Activated CD8-positive, alpha-beta memory T cell treated with anti-CD3 and anti-CD28 coated beads for 4 hours (primary cell): ENCODE measurements at places on chromosomes 3 and 15.

GRCh38 chr3:107641572-107642307 is 119.0 kb downstream of the BBX start:
- DNase-seq, result no peak

GRCh38 chr3:152910211-152910610 is 75.3 kb downstream of the P2RY1 start:
- DNase-seq, result no peak

- no peak for DNase-seq
These were observed 64.3 kb downstream of the EOMES start for GRCh38 chr3:27657871-27658270.

GRCh38 chr3:72151465-72152238 is 366.7 kb upstream of the PROK2 start:
- no peak for DNase-seq

DNA sequence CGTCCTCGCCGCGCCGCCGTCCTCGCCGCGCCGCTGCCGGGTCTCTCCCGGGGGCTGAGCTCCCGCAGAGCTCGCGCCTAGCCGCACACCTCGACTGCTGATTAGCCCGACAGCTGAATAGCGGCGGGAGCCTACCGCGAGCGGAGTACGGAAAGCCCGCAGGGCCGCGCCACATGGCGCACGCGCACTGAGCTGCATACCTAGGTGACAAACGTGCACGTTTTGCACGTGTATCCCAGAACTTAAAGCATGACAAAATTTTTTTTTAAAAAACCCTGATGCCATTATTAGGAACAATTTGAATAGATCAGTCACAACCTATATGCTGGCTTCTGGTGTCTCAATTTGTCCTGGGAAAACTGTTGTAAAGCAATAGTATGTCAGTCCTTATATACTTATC is at the start of gene GOLGA8A:
TSS of gene GOLGA8A (minus strand) at position 122 of the 400 bp plus-strand sequence. CDS start 48,117 bp downstream, outside the sequence.
- DNase-seq, result peak; percentile 79

GRCh38 chr3:54176106-54176505 is 53.8 kb downstream of the CACNA2D3 start:
- DNase-seq, result no peak

GRCh38 chr3:117692416-117692995 is 982.9 kb downstream of the TUSC7 start:
- no peak for DNase-seq

DNA sequence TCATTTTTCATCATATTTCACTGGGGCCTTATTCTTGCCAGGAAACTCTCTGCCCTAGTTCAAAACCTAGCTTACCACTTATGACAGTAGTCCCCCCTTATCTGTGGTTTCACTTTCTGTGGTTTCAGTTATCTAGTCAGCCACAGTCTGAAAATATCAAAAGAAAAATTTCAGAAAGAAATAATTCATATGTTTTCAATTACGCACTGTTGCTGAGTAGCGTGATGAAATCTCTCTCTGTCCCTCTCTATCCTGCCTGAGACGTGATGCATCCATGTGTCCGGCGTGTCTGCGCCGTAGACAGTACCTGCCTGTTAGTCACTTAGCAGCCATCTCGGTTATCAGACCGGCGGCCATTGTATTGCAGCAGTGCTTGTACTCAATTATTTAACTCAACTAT is 369.9 kb upstream of the MCTP2 start:
- no peak for DNase-seq

DNA sequence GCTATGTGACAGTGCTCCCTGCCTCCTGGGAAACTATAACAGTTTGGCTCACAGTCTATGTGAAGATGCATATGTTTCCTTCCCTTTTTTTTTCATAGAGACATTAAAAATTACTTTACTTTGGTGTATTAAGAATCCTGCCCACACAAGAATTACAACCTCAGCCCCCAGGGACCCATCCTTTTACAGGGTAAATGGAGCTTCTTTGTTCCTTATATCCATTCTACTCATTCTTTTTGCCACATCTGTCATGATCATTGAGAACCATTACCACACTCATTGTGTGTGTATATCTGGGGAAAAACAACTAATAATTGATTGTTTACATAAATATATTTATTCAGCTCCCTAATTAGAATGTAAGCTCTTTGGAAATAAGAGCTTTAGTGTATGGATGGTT is 157.4 kb downstream of the SSR3 start:
- no peak for DNase-seq

- DNase-seq, result no peak
These were observed 10.6 kb upstream of the P4HTM start for GRCh38 chr3:48979451-48979850.

DNA sequence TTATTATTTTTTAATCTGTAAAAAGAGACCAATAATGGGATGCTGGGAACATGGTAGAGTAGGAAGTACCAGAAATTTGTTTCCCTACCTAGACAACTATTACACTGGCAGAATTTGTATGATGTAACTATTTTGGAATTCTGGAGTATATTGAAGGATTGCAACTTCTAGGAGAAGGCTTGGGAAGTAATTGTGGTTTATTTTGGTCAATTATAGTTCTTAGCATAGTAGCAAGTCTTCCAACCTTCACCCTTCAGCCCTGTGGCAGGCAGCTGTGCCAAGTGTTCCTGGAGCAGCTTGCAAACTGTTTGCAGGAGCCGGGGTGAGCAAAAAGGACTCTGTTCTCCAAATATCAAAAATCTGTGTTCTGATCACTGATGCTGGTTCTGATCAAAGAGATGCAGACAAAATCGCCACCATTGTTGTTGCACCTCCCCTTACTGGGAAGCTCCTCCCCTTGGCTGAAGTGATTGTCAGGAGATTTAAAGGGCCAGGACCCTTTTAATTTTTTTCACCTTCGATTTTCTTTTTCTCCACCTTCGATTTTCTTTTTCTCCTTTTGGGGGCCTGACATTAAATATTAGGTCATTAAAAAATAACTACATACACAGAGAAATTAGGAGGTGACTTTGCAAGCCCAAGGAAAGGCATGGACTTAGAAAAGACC is 363.3 kb downstream of the SLC9A9 start:
- DNase-seq, result no peak

DNA sequence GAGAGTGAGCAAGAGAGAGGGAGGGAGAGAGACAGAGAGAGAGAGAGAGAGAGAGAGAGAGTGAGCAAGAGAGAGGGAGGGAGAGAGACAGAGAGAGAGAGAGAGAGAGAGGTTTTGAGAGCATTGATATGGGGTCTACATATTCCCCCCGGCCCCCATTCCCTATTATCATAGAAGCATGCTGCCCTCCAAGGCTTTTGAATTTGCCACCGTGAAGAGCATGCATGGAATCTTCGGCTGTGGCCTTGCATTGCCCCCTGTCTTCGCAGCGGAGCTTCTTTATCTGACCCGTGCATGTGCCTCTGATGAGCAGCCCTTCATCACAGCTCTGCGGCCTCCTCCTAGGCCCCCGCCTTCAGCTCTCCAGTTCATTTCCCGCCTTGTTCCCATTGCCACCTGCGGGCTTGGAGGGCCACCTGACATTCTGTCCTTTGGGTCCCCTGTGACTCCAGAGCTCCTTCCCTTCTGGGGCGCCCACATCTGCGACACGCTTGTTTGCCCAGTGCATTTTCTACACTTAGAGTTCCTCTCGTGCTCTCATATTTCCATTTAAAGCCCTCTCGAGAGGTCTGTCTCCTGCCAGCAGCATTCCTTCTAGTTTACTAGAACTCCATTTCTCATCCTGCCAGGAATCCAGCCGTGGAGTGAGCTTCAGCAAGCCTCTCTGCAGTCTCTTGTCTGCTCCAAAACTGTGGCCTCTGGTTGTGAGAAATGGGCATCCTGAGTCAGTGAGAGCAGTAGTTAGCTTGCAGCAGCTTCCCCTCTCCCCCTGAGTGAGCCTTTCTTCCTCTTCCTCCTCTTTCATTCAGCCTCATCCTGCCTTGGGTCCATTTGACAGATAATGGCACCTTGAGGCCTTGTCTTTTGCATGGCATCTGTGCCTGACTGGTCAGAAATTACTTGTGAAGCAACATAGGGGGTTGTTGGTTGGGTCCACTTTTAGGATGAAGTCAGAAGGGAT is 25.3 kb downstream of the LPP start:
- no peak for DNase-seq

GRCh38 chr3:156507285-156507684 is 47.6 kb downstream of the SSR3 start:
- DNase-seq, result no peak

DNA sequence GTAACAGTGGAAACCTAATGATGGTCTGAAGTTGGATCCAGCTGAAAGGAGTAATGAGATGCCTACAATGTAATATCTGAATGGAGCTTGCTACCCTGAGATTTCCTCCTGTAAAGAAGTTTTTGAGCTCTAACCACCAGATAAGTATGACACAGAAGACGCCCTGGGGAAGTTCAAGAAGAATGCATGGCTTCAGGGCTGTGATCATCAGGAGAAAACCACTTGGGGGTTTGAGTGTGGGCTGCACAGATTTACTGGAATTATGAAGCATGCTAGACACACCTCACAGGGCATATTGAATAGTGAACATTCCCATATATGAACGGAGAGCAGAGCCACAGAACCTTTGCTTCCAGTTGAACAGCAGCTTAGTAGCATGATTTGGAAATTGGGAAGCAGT is 10.6 kb upstream of the CCDC80 start:
- no peak for DNase-seq

- no peak for DNase-seq
These were observed 152.8 kb downstream of the RBPMS2 start for GRCh38 chr15:64622410-64623260.

DNA sequence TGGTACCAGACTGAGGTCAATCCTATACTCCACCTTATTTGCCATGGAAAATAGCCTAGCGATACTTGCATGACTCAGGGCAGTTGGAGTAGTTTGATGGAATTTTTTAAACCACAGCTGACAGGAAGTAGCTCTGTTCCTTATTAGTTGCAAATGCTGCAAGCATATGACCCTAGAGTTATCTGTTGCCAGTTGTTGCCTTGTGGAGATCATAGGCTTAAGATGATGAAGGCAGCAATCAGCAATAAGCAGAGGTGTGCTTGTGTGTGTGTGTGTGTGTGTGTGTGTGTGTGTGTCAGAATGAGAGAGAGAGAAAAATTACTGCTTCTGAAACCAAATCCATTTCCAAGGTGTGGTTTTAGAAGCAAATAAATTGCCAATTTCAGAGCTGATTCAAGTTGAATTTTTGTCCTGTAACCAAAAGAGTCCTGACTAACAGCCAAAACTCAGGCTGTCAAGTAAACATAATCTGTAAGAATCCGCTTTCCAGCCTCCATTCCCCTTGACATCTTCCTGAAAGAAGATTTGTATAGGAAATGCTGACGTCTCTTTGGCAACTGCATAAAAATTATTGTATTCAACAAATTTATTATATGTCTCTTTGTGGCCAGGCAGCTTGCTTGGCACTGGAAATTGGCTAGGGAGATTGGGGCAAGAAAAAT is 141.2 kb downstream of the SERPINI1 start:
- DNase-seq, result no peak

DNA sequence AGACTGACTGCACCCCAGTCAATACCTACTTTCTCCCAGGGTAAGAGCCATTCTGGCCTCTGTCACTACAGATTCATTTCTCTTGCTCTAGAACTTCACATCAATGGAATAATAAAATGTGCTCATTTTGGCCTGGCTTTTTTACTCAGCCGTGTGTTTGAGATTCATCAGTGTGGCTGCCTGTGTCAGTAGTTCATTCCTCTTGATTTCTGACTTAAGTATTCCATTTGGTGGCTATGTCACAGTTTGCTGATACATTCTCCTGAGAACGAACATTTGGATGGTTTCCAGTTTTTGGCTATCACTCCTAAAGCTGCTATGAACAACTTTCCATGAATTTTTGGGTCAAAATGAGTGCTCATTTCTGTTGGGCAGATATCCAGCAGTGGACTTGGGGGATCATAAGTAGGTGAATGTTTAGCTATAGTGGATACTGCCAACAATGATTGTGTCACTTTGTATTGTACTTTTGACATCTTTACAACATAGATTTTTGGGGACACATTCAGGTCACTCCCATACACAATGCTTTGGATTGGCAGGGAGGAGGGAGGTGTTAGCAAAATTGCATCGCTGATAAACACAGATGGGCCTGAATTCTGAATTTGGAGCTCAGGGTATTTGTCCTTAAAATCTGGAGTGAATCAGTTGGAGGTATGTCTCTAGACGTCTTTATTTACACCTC is 19.8 kb upstream of the FAM107A start:
- no peak for DNase-seq

- DNase-seq, result no peak
These were observed 727.8 kb upstream of the CFAP20DC start for GRCh38 chr3:59777667-59778077.

DNA sequence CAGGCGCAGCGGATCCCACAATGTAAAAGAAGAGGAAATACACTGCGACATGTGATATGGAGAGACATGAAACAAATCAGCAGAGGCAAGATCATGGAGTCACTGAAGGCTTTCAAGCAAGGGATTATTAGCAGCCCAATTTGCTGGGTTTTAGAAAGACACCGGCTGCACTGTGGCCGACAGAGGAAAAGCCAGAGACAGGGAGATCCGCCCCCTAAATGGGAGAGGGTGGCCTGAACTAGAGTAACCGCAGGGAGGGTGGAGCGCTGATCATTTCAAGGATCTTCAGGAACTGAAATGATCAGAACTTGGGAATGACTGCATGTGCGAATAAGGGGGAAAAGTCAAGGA is 612 bp upstream of the C15orf40 start:
- DNase-seq, result no peak

DNA sequence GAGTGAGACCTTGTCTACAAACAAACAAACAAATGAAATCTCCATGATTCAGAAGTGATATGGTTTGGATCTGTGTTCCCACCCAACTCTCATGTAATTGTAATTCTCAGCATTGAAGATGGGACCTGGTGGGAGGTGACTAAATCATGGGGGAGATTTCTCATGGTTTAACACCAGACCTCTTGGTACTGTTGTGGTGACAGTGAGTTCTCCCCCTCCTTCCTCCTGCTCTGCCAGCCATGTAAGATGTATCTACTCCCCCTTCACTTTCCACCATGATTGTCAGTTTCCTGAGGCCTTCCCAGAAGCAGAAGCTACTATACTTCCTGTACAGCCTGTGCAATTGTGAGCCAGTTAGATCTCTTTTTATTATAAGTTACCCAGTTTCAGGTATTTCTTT is 438.4 kb upstream of the THBS1 start:
- no peak for DNase-seq

- DNase-seq, result no peak
These were observed 384 bp upstream of the LEKR1 start for GRCh38 chr3:156825795-156826143.

GRCh38 chr3:128502712-128503111 is 9.7 kb upstream of the GATA2 start:
- DNase-seq, result no peak

DNA sequence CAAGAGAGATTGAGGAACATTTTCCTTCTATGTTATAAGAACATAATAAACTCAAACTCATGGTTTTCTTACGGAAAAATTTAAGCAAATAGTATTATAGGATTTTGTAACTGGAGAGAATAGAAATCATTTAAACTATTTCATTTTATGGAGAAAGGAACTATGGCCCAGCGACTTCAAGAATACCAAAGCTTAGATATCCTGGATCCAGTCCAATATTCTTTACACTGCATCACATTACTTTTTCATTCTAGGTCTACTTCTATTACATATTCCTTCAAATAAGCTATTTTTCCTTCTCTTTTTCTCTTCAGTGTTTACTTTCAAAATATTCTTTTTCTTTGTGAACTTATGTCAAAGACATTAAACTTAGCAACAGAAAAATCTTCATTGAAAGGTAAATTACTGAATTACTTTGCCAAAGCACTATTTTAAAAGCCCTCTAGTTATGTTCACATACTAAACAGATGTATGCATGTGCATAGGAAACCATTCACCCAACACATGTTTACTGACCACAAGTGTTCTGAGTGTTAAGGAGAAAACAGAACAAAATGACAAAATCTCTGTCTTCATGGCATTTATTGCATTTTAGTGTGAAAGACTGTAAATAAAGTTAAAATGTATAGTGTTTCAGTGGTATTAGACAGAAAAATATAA is 20.4 kb downstream of the KPNA4 start:
- DNase-seq, result no peak
